AG04449 (cell line): ENCODE measurements at places on chromosomes 12 and 14.

- DNase-seq: no peak
Measured at GRCh38 chr12:3576891-3577290, 85.9 kb downstream of the PRMT8 start.

GRCh38 chr12:44457465-44457864, 418.6 kb downstream of the NELL2 start:
- DNase-seq: no peak

GRCh38 chr12:22562036-22563028, 18.0 kb upstream of the C2CD5 start:
- DNase-seq: no peak

GRCh38 chr14:94426526-94426925, 26.1 kb downstream of the SERPINA11 start:
- no peak for DNase-seq

DNA sequence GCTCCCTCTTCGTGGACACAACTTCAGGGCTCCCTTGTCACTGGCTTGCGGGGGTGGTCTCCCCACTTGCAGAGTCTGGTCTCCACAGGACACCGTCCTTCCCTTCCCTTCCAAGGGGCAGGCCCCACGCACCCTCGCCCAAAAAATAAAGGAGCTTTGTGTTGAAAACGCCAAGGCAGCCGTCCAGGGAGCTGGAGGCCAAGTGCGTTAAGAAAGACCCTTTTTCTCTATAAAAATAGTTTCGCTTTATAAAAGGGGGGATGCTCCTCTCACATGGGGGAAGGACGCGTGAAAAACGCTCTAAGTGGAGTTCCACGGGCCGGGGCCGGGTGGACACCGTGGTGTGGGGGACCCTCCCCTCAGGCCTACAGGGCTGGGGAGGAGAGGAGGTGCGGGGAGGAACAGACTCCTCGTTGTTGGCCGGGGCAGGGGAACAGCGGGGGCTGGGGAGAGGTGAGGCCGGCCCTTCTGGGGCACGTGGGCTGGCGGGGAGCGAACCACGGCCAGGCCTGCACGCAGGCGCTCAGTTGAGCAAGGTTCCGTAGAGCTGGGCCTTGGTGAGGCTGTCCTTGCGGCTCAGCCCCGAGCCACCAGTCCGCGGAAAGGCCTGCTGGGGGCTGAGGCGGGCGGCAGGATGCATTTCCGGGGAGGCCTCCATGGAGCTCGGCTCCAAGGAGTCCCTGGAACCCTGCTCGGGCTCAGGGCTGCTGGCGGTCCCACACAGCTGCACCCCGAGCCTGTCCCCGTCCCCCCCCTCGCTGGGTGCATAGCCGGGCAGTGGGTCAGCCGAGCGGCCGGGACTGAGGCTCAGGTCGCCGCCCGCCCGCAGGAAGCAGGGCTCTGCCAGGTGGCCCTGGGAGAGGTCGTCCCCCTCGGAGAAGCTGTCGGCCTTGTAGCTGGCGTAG, 49.5 kb downstream of the BEGAIN start:
- no peak for DNase-seq

DNA sequence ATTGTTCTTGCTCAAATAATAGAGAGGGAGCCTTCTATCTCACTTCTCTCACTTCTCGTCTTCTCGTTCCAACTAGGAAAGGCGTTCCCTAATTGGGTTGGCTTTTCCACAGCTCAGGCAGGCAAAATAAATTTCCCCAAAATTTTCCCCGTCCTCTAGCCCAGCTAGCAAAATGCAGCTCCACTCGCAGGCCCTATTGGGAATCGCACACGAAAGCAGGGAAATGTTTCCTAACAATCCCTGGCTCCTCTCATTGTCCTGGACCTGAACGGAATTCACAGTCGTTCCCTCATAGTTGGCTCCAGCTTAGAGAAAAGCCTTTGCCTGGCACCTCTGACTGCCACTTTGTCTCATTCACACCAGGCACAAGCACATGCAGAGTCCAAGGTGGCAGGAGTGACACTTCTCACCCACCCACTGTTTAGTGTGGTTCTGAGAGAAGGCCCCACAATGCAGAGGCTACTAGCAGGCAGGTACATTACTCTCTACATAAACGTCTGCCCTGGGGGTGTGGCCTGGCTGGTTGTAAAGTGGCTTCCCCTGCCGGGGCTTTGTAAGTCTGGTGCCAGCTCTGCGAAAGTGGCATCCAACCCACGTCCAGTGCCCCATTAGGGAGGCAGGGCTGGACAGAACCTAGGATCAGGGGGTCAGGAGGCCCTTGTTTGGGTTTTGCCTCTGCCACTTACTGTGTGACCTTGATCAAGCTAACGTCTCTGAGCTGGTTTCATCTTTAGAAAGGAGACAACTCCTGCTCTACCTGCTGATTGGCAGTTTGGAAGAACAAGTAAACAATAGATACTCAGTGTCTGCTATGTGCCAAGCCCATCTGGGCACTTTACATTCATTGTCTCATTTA, 4.2 kb downstream of the SERPINA10 start:
- no peak for DNase-seq

- DNase-seq: peak; percentile 26
Measured at GRCh38 chr12:15209782-15210181, 11.4 kb downstream of the RERG start.

- peak; percentile 24 for DNase-seq
Measured at GRCh38 chr14:75711105-75711795, 50.2 kb downstream of the TTLL5 start.

DNA sequence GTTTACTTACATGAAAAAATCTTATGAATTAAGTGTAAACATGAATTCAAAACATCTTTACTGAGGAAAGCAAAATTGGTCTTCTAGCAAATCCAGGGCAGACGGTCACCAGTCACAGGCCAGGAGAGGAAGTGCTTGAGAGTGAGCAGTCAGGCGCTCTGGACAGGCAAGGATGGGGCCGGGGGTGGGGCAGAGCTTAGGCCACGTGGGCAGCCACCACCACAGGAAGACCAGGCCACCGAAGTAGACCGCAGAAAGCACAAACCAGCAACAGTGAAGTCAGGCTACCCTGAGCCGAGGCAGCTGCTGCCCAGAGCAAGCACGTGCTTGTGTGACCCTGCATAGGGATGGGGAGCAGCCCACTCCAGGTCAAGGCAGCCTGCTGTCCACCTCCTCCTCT, 33.5 kb downstream of the SLC6A12 start:
- DNase-seq: no peak

DNA sequence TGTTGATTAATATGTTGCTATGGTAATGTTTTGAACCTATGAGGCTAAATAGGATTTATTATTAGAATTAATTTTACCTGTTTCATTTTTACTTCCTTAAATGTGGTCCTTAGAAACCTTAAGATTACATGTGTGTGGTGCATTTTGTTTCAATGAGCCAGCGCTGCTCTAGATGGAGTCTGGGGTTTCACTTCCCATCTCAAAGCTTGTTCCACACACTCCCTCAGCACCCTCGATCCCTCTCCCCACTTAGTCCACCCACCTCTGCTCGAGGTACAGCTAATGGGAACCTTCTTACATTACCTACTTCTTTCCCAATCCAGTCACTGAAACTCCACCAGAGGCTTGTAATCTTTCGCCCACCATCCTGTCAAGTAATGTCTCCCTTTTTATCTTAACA, 205.2 kb downstream of the PAX9 start:
- no peak for DNase-seq

DNA sequence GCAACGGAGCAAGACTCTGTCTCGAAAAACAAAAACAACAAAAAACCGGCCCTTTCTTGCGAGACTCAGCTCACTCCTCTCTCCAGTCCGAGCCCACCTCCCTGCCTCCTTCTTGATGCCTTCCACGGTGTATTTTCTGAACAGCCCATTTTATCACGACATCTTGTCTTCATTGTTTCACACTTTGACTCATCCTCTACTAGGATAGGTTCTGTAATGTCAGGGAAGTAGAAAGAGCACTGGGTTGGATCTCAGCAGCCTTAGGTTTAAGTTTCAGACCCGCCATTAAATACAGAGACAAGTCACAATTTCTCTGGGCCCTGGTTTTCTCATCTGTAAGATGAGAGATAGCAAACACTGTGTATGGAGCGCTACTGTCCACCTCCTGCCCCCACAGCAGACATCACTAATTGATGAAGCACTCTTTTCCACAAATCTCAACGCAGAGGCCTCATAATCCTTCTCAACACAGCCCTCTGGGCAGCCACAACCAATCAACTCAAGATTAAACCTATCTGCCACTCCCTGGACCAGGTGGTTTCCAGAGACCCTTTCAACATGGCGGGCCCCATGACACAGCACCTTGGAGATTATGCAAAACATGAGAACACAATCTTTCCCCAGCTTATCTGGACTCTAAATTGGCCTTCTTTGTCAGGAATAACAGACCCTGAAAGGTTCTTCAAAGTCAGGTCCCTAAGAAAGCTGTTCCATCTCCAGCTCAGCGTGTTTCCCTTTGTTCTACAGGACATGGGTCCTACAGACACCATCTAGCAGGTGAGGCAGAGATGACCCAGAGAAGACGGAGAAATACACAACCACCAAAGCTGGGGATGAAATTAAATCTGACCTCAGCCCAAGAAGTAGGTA, 35.6 kb downstream of the CCDC88C start:
- DNase-seq: no peak

- DNase-seq: no peak
Measured at GRCh38 chr12:112190231-112191025, 65.1 kb downstream of the TRAFD1 start.
